DND-41 (cell line): ENCODE measurements at places on chromosomes 6 and 20.
A peak's percentile ranks its signal among the peaks of the same experiment; 100 is the strongest.

DNA sequence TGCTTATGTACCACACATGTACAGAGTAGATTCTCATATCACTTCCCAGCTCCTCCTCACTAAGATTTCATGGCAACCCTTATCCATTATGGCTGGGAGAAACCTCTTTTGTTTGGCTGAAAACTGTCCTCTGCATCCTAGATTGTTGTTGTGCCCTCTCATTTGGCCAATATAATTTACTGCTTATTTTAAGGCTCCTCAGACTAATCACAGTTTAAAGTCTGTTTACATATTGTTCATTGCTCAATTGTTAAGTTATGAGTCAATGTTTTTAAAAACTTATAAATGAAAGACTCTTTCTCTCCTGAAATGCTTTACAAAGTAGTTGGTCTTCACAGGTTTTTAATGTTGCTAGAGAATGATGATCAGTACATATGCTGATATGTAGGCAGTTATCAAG is 57.3 kb downstream of the FAM83B start:
- DNase-seq = no peak

DNA sequence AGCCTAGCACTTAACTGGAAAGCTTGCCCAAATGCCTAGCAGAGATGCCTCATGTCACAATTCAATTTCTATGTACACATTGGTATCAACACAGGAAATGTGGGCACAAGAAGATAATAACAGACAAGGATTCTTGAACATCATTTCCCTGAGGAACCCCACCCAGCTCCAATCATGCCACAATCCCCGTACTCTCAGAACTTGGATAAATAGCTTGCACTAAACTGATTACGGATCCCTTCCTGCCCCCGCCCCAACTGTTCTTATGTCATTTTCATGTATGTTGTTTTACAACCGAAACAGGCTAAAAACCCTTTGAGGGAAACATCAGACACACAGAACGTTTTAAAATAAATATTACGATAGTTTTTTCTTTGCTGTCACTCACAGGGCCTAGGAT is 87.1 kb downstream of the BACH2 start:
- DNase-seq = no peak

GRCh38 chr6:118460958-118461470 is 87.1 kb upstream of the PLN start:
- DNase-seq = no peak

DNA sequence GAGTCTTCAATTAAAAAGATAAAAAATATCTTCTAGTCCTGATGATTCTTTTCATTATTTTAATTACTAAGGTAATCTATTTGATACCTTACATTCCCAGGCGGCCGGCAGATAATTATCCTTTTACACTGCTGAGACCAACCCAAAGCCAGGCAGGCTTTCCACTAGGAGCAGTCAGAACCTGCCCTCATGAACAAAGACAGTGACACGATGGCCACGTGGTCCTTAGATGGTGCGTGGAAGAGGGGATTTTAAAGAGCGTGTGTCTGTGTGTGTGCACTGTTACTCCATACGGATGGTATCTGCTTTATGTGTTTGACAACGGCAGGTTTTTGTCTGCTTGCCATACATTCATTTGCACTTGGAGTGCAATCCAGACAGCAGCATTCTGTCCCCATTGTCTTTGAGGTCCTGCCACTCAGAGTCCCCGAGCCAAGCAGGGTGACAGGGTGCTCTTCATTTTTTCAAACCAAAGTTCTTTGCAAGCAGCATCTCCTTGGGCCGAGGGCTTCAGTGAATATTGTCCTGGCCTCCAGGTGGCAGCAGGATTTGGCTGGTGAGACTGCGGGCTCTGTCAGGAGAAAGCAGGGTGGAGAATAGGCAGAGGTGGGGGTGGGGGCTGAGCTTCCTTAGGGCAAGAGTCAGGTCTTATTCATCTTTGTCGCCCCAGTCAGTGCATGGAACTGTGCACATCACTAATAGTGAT is 260.5 kb downstream of the NRN1 start:
- peak; percentile 9 for DNase-seq

DNA sequence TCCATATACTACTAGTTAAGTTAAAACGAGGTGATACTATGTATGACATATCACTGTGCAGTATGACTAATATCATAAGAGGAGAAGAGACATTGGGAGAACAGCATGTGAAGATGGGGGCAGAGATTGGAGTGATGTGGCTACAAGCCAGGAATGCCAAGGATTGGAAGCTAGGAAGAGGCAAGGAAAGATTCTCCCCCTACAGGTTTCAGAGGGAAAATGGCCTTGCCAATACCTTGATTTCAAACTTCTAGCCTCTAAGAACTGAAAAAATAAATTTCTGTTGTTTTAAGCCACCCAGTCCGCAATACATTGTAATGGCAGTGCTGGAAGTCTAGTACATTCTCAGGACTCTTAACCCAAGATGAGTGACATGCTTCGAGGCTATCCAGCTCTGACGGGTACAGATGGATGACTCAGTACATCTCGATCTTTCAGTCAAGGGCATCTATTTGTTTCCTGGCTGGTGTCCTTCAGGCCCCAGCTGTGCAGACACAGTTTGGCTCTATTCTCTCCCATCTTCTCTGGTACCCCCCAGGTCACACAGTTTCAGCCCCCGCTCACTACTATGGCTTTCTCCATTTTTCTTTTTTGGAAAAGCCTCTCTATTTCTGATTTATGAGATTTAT is 55.5 kb upstream of the THEMIS start:
- DNase-seq = no peak

GRCh38 chr6:155223646-155224451 is 40.0 kb upstream of the CLDN20 start:
- DNase-seq = no peak

DNA sequence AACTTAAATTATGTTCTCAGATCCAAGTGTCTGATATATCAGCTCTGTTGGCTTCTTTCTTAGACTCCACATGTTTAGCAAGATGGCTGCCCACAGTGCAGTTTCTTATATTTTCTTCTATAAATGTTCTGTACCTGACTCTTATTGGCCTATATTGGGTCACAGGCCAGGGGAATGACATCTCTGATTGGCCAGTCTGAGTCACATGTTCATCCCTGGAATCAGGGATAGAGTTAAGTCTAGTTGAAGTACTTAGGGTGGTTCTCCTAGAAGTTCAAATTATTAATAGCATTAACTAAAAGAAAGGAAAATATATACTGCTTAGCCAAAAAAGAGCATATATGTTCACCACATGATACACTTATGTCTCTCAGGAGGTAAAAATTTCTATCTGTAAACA is 105.3 kb upstream of the SLC22A16 start:
- DNase-seq = no peak

GRCh38 chr6:78607189-78607588 is 260.2 kb upstream of the IRAK1BP1 start:
- no peak for DNase-seq

- no peak for DNase-seq
Measured at GRCh38 chr6:152952045-152952444, 30.8 kb downstream of the FBXO5 start.

DNA sequence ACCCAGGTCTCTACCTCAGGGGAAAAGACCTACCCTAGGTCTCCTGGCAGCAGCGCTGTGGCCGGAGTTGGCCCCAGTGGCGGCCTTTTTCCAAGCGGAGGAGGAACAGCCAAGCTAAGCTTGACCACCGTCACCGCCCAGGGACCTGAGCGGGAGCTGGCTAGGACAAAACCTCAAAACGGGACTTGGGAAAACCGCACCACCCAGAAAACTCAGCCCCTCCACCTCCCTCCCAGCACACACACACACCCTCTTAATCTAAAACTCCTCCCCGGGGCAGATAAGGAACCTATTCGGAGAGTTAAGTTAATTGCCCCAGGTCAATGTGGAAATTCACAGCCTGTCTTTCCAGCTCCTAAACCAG is 2.7 kb upstream of the TRERF1 start:
- no peak for DNase-seq

DNA sequence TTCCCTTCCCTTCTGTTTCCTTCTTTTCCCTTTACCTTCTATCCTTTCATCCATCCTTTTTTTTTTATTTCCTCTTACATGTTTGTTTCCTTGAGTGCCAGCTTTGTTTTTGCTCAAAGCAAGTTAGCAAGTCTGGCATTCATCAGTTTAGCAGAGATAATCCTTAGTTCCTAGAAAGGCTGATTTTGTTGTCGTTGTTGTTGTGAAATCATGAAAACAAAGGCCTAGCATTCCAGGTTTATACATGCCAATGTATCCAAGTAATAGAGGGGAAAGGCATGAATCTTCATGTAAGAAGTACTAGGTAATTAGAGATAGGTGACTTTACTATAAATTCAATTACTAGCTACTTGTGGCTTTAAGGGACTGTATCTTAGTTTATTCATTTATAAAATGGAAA is 45.9 kb downstream of the TFAP2B start:
- DNase-seq = no peak

DNA sequence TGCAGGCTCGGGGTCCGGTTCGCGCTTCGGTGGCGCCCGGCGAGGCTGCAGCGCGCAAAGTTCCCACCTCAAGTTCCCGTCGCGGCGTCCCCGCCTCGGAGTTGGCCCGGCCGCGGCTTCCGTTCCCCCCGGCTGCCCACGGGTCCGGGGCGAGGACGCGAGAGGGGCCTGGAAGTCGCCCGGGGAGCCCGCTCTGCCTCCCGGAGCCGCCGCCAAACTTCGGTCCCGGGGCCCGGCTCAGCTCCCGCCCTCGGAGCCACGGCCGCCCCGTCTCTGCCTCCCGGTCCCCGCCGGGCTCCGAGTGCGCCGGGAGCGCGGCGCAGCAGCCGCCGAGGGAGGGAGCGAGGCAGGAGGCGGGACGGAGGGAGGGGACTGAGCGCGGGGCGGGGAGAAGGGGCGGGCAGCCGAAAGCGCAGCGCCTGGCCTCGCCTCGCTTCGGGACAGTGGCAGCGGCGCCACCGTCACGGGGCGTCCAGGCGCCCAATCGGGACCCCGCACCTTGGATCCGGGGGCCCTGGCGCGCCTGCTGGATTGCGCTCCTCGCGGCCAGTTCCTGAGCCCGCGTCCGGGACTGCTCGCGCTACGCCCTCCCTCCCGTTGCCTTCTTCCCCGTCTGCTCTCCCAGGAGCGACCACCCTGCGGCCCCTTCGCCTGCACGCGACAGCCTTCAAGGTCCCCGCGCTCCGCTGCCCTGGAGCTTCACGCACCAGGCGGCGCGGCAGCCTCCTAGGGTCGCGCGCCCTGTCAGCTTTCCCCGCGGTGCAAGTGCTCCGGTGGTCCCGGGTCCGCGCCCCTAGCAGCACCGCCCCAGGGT is at the start of gene KCNG1:
Gene KCNG1 (minus strand): TSS at position 305 of the 814 bp plus-strand sequence. CDS start 12,769 bp downstream, outside the sequence.
- no peak for DNase-seq

DNA sequence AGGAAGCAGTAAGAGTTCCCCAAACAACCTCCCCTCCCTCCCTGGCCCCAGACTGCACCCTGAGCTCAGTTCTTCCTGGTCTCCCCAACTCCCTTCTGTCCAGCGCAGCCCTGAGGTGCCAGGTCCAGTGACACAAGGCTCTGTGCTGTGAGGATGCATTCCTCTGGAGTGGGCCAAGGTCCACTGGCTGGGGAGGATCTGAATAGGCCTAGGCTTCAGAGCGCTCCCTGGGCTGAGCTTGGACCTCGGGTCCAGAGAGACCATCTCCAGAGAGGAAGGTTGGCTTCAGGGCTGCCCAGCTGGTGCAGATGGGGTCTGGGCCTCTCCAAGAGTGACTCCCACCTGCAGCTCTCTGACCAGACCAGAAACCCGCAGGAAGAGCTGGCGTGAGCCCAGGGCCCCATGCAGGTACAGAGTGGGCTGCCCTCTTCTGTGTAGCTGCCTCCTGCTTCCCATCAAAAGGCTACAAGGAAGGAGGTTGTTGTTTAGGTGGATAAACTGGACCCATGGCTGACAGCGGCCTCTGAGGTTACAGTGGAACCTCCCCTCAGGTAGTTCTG is 52.3 kb upstream of the MLN start:
- no peak for DNase-seq

DNA sequence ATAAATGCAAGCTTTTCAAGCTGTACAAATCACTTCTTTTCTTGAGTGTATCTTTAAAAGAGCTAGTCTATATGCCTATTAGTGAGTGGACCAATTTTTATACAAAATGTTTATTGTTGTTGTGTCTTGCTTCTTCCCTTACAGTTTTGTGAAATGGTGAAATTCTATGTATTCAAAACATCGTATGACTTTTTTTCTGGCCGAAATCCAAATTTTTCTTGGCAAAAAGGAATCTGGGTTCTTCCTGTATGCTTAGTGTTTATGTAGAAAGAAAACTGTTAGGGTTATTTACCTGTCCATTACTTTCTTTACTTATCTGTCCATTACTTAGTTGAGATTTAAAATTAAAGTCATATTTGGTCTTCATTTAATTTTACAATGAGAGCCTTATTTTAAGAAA is 153.9 kb downstream of the MMS22L start:
- DNase-seq = no peak
